ENCODE measurements at places on chromosomes 1 and 21.

DNA sequence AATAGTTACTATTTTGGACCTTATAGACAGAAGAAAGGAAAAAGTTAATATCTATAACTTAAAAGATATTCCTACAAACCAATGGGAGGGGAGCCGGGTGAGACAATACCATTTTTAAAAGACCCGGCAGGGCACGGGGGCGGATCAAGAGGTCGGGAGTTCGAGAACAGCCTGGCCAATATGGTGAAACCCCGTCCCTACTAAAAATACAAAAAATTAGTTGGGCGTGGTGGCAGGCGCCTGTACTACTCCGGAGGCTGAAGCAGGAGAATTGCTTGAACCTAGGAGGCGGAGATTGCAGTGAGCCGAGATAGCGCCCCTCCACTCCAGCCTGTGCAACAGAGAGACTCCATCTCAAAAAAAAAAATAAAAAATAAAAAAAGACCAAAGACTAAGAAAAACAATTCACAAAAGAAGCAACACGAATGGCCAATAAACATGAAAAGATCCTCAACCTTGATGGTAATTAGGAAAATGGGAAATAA lies 1.2 kb upstream of the PSMB2 start:
- DNase-seq = no peak

DNA sequence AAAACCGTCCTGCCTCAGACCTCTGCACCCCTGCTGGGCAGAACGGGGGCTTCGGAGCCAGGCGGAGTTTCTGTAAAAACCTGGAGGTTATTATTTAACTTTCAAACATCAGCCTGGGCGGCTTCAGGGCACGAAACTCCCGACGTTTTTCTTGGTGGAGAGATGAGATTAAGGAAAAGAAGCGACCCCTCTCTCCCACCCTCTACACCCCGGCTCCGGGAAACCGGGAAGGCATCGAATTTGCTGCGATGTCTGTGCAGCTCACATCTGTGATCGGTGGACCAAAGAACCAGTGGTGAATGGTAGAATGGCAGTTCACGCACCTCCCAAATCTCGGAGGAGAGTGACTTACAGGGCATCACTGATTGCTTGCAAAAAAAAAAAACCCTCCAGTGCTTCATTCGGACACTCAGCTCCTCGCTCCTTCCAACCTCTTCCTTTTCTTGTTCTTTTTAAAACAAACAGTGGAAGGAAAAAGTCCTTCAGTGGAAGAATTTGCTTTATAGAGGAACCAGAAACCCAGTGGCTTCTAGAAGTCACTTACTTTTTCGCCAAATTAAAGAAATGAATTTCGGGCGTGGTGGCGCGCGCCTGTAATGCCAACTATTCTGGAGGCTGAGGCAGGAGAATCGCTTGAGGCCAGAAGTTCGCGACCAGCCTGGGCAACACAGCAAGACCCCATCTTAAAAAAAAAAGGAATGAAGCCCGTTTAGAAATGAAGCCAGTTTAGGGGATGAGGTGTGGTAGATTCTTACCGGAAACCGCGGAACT lies 884 bp downstream of the PHACTR4 start:
- DNase-seq = no peak

GRCh38 chr1:160780398-160780755 lies 15.6 kb upstream of the LY9 start:
- DNase-seq = no peak

DNA sequence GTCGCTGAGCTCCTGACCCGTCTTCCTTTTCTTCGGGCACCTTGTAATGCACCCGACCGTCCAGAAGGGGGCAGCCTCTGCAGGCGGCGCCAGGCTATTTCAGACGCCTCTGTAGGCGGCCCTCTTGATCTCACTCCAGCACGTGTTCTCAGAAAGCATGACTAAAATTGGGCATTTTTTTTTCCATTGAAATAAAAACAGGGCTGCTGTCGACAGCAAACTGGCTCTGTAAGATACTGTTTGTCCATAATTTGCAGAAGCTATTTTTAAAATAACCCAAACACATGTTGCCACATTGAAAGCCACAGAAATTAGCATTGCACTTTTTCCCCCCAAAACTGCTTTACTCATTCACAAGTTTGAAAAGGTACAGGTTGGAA lies 78.0 kb downstream of the STUM start:
- peak; percentile 55 for DNase-seq

- DNase-seq = no peak
Measured at GRCh38 chr1:18010408-18010807, 97.2 kb upstream of the IGSF21 start.

GRCh38 chr1:186078245-186078644 lies 296.8 kb downstream of the TPR start:
- no peak for DNase-seq

All from muscle of back (tissue), 13 donors.